Esophagus squamous epithelium (tissue), 5 donors: ENCODE measurements at places on chromosomes 2 and 18. TPM values are rescaled to one million over a fixed set of nuclear protein-coding genes. Genes with fewer than 3 reads are reported as not detected.

Gene NEB
- total RNA-seq, result 0.38 TPM

Gene ERFE
- not detected for total RNA-seq

Gene CD207
- total RNA-seq, result not detected

Gene ARMC9
- 13.9 TPM for total RNA-seq

Gene CHAC2
- total RNA-seq, result 6.4 TPM

Gene UGT1A10
- total RNA-seq, result 12.4 TPM

Gene NAT8
- total RNA-seq, result not detected

Gene REG3A
- total RNA-seq, result not detected

Gene SLC5A7
- not detected for total RNA-seq

Gene DCDC2C
- not detected for total RNA-seq

Gene ZNF521
- 0.68 TPM for total RNA-seq

Gene HOXD9
- total RNA-seq, result 3.4 TPM

Gene LHCGR
- not detected for total RNA-seq

Gene KIF5C
- total RNA-seq, result not detected

Gene CYTIP
- 12.4 TPM for total RNA-seq

Gene SCN3A
- total RNA-seq, result 0.08 TPM

Gene MLPH
- 10.5 TPM for total RNA-seq

Gene RFTN2
- 7.4 TPM for total RNA-seq

Gene SP140
- 0.92 TPM for total RNA-seq

Gene PRSS56
- not detected for total RNA-seq

Gene HJURP
- 8.5 TPM for total RNA-seq

Gene NMS
- total RNA-seq, result not detected

Gene KLHL29
- 11.8 TPM for total RNA-seq

Gene SPP2
- not detected for total RNA-seq

Gene ATOH8
- 12.1 TPM for total RNA-seq

Gene GPBAR1
- total RNA-seq, result not detected

Gene RGPD8
- 3.5 TPM for total RNA-seq

Gene FABP1
- total RNA-seq, result not detected

Gene ADI1
- total RNA-seq, result 58.0 TPM

Gene SEMA4C
- 7.4 TPM for total RNA-seq

Gene R3HDM1
- total RNA-seq, result 16.6 TPM

Gene DYNAP
- 5.2 TPM for total RNA-seq

Gene IL1R1
- 31.9 TPM for total RNA-seq

Gene TBC1D8
- total RNA-seq, result 29.6 TPM

Gene NETO1
- not detected for total RNA-seq

Gene SETBP1
- 2.6 TPM for total RNA-seq

Gene FAHD2A
- total RNA-seq, result 17.9 TPM

Gene SERPINB11
- total RNA-seq, result 13.5 TPM
